ENCODE measurements at places on chromosomes 2 and 18.

GRCh38 chr2:17637131-17637906 lies 96.8 kb downstream of the VSNL1 start:
- no peak for DNase-seq

GRCh38 chr2:143128681-143129580 lies at the start of gene ARHGAP15:
Gene ARHGAP15 (plus strand): TSS chr2:143129419.
- no peak for DNase-seq

DNA sequence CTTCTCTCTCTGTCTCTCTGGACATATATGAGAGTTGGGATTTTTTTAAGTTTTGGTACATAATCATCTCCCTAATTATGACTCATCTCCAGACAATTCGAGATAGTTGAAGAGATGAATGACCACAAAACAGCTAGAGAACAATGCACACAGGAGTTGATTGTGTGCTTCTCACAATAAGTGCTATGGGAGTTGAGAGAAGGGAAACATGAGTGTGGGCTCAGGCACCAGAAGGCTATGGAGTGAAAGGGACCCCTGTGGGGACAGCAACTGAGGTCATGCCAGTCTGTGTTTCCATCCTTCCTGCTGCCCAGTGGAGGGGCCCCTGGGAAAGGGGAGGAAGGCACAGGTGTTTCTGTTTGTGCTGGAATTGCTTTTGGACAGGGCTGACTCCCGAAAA lies 6.5 kb upstream of the YWHAQ start:
- no peak for DNase-seq

- DNase-seq, result no peak
Observed at GRCh38 chr2:240739797-240740196, 48.1 kb downstream of the AQP12A start.

GRCh38 chr18:9117980-9118841 lies 15.7 kb downstream of the NDUFV2 start:
- DNase-seq, result no peak

DNA sequence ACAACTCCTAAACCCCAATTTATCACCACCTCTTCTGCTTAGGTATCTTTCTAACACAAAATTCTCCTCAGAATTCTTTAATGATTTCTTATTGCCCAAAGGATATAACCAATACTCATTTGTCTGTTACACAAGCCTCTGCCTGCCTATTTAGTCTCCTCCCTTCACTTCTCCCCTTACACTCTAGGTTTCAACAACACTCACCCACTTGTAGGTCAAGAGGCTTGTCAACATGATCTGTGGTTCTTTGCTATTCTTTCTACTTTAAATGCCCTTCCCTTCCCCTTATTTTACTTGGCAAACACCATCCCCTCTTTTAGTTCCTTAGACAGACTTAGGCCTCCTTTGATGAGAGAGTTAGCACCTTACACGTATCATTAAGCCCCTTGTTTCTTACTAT lies 69.0 kb upstream of the C2orf15 start:
- DNase-seq, result no peak
